ENCODE measurements at places on chromosomes 1 and 21.

- DNase-seq, result no peak
Measured at GRCh38 chr21:46114963-46115362, 17.1 kb downstream of the COL6A2 start.

DNA sequence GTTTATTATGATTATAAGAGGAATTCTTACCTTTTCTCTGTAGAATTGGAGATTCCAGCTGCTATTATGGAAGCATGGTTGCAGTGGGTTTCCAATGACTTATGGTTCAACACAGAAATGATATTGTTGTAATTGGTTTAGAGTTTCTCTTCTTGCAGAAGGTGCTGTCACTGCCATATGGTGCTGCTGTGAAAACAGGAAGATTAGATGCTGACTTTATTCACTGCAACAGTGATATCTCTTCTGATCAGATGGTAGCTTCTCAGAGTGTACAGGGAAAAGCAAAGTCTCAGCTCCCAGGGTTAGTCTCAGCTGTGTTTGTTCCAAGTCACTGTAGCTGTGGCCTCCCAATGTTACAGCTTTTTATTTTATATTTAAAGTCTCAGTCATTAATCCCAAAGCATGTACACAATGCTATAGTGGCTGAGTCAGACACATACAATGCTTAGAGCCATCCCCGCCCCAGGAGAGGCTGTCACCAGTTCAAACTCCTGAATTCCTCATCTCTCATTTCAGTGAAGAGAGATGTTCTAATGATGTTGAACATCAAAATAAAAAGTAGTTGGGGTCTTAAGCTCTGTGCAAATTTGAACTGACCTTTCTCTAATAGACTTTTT lies 42.7 kb upstream of the RGS2 start:
- no peak for DNase-seq

GRCh38 chr1:195597891-195598290 lies 1010.3 kb downstream of the KCNT2 start:
- DNase-seq, result no peak

- peak; percentile 40 for DNase-seq
Measured at GRCh38 chr1:150507912-150508864, at the start of gene ECM1. ECM1 (plus strand) TSS chr1:150508109; CDS start chr1:150508210, 101 bp downstream.

- DNase-seq, result peak; percentile 67
Measured at GRCh38 chr1:28172713-28173150, 3.8 kb downstream of the PTAFR start.

GRCh38 chr1:93701629-93702028 lies 20.0 kb upstream of the BCAR3 start:
- DNase-seq, result no peak

- no peak for DNase-seq
Measured at GRCh38 chr1:205810448-205811157, 2.4 kb downstream of the SLC41A1 start.

DNA sequence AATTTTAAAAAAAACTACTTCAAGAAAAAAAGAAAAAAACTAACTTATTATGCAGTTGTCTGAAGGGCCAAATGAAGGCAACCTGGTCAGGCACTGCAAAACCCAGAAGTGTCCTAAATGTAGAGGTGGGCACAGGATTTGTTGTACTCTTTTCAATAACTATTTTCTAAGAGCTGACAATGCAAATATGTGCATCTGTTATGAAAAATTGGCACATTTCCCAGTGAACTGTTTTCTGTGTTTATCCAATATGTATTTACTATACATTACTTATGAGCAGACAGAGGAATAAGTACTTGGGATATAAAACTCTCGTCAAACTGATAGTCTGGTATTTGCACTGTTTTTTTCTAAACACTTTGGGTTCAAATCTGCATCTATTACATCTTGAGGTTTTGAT lies 188.0 kb upstream of the C21orf91 start:
- no peak for DNase-seq

- DNase-seq, result no peak
Measured at GRCh38 chr1:46646331-46646730, 21.8 kb downstream of the ATPAF1 start.

GRCh38 chr1:14071581-14071980 lies 371.6 kb downstream of the PRDM2 start:
- DNase-seq, result no peak

DNA sequence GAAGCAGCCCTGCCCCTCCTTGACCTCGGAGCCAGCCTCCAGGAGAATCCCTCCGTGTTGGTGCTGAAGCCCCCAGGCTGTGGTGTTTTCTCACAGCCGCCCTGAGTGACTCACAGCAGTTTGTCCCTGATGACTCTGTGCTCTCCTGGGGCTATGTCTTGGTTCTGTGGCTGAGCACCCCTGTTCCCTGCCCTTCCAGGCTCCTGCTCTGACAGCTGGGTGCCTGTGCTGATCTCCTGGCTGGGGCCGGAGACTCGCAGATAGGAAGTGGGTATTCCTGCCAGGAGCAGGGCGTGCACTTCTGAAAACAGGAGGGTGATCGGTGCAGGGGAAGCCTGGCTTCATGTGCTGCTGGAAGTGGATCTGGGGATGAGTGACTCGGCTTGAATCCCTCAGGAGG lies 34.5 kb downstream of the POFUT2 start:
- DNase-seq, result no peak

DNA sequence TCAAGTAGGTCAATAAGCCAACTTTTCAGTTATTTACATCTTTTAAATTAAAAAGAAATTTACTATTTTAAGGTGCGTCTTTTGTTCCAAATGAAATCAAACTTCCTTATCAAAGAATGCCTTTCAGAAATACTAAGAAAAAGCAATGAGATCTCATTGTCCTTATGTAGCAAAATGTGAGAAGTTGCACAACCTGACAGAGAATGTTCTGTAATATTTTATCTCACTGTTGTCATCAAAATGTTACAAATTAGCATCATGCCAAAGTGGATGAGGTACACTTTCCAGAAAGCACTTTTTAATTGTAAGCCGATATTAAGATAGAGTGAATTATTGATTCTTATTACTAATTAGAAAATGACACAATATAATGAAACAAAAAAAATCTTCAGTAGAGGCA lies 50.4 kb downstream of the KCNT2 start:
- no peak for DNase-seq

DNA sequence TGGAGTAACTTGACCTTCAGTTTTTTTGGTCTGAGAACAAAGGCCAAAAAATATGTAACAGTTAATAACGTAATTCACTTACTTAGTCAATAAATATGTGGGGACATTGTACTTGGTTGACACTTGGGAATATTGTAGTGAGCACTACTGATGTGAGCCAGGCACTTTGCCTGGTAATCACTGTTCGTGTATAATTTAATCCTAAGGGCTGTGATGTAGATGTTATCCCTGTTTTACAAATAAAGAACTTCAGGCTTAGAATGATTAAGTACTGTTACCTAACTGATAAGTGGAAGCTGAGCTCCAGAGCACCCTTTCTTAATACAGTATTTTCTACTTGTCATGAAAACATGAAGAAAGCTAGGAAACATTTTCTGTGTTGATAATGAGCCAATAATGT lies 28.0 kb downstream of the PTBP2 start:
- no peak for DNase-seq

DNA sequence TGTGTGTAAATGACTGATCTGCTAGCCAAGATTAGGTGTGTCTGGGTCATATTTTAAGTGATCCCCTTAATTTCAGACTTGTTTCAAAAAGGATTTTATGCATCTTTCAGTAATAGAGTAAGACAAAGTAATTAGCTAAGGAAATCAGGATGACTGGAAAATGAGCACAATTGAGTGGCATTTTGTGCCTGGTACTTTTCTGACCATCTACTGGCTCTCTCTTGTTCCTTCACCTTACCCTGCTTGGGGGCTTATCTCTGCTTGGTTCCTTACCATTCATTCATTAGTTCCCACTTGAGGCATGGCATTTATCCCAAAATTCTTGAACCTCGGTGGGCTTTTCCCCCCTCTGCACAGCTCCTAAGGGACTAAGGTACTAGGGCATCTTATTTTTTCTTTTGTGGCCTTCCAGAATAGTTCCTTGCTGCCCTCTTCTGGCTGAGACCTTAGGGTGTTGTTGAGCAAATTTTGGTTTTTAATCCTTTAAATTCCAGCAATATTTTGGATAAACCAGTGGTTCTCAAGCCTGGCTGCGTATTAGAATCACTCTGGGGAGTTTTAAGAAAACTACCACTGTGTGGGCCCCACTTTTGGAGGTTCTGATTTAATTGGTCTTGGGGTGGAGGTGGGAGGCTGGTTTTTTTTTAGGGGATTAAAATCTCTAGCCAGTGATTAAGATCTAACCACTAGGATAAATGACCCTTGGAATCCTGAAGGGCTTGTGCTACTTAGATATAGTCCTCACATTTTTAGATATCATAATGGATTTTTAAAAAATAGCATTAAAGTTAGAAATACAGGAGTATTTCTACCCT lies 50.8 kb downstream of the HS2ST1 start:
- DNase-seq, result no peak

- DNase-seq, result no peak
Measured at GRCh38 chr1:179794669-179795068, 51.6 kb downstream of the FAM163A start.
